RCC 7860 (cell line): ENCODE measurements at places on chromosomes 16 and 17.

DNA sequence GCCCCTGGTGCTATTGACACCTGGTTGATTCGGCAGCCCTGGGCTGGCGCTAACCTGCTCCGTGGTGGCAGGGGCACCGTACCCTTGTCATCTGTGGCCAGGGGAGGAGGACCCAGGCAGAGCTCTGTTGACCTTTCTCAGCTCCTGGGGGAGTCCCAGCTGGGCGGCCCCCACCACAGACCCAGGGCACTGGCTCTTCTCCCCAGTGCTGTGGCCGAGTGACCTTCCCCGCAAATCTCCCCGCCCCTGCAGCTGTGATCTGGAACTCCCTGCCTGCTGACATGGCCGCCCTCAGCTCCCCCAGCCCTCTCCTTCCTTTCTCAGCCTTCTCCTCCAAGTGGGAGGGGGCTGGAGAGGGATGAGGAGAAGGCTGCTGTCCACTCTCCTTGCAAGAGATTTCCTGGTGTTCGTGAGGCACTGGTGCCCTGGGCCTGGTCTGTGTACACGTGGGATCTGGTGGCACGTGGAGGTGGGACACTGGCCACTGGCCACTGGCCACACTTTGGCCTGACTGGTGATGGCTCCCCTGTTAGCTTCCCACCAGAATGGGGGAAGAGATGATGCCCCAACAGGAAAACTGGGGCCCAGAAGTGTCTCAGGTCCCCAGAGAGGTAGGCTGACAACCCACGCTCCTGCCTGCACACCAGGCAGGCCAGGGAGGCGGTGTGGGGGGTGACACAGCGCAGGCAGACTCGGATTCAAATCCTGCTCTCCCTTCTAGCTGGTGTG is 8.2 kb downstream of the FMNL1 start:
- DNase-seq: no peak

GRCh38 chr17:47907932-47908562 is 12.0 kb downstream of the SP2 start:
- no peak for DNase-seq

- DNase-seq: peak; percentile 33
Observed at GRCh38 chr16:46947900-46948547, 25.4 kb downstream of the DNAJA2 start.

DNA sequence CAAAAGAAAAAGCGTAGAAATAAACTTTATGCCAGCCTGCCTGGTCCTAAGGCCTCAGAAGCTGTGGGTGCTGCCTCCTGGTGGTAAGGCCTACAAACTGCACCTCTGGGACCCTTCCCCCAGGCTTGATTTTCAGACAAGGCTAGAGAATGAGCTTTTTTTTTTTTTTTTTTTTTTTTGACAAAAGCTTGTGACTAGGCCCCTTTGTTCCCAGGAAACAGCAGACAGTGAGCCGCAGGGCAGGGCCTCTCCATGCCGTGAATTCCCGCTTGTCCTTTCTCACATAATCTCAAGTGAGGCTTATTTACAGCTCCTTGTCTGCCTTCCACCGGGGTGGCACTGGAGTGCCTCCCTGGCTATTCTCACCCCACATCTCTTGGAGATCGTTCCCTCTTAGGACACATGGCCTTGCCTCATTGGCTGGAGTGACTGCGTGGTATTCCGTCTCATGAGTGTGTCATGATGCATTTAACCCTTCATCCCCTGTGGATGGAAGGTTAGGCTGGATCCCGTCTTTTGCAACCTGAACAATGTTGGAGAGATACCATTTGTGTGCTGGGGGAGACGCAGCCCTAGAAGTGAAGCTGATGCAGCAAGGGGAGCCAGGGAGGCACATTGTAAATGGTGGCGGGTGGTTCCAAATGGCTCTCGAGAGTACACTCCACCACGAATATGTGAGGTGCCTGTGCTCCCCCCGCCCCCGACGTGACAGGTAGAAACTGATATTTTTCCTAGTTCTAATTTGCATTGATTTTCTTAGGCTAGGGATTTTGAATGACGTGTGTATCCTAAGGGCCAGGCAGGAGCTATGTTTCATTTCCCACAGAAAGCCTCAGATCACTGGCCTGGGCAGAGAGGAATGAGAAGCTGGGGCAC is 49.6 kb downstream of the USP22 start:
- peak; percentile 21 for DNase-seq

DNA sequence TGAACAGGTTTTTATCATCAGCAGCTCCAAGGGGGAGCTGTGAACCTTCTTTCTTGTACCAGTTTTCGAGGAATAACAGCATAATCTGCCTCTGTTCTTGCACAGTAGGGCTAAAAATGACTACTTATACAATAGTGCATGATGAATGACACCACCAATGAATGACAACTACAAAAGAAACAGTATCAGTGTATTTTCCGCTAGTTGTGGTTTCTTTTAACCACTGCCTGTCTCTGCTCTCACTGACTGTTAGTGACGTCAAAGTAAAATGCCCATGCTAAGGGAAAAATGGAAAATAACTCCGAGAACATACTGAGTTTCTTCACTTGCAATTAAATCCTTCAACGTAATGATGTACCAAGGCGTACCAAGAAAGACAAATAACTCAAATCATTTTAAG is 294.9 kb downstream of the MAP2K6 start:
- no peak for DNase-seq

- DNase-seq: no peak
Observed at GRCh38 chr16:52465711-52466267, 81.2 kb downstream of the TOX3 start.

DNA sequence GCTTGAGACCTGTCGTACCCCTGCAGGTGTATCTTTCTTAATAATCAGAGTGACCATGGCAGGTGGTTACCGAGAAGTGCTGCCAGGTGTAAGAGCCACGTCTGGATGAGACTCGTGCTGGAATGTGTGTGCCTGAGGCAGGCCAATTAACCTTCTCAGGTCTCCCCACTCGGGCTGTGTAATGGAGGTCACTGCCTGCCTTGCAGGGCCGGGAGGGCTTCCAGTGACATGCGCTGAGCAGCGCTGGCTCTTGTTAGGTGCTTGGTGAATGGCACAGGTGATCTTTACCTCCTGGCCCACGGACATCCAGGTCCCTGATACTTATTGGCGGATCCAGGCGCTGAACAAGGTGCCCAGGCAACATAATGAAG is 4.6 kb upstream of the GSE1 start:
- no peak for DNase-seq

GRCh38 chr17:46078675-46079074 is 79.6 kb downstream of the STH start:
- DNase-seq: no peak

- no peak for DNase-seq
Observed at GRCh38 chr16:68492543-68493411, 44.5 kb upstream of the SMPD3 start.

DNA sequence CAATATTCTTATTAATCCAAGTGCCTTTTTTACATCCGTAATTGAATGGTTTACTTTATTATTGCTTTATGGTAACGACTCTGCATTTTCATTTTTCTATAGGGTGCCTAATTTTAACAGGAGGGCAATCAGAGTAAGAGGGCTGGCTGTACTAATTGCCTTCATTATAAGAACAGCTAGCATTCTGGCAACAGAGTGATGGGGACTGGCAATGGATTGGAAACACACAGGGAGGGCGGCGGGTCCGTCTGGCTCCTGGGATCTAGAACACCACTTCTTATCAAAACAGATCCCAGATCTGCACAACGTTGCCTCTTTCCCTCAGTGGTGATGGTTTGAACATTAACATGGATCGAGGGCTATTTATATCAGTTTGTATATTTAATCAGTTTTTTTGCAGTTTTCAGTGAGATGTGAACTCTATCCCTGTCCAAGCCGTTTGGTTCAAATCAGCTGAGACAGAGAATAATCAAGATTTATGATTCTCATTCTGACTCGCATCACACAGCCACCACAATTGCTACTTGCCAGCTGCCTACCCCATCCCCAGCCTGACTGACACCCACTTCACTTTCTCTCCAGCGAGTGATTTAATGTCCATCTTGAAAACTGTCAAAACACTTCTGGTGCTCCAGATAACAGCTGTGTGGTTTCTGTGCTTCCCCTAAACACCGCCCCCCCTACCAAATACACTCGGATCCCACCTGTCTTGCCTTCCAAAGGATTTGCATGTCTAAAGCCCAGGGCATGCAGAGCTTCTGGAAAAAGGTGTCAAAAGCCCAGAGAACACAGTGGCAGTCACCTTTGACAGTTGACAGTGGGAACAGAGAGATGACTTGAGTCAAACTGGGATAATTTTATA is 327.9 kb downstream of the HS3ST4 start:
- DNase-seq: no peak

- DNase-seq: no peak
Observed at GRCh38 chr16:88617268-88618031, 20.9 kb upstream of the IL17C start.

DNA sequence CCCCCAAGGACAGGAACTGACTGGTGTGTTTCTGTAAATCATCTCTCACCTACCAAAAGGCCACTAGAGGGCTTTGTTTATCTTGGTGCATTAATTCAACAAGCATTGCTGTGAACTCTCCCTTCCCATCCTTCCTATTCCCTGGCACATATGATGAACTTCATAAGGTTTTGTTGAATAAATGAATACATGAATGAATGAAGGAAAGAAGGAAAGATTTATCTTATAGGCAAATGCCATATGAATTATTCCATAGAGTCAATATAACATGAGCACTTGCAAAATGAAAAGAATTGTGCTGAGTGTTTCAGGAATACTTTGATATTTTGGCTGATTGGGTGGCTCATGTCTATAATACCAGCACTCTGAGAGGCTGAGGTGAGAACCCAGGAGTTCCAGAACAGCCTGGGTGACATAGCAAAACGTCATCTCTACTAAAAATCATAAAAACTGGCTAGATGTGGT is 4.3 kb downstream of the SPDYE4 start:
- no peak for DNase-seq

DNA sequence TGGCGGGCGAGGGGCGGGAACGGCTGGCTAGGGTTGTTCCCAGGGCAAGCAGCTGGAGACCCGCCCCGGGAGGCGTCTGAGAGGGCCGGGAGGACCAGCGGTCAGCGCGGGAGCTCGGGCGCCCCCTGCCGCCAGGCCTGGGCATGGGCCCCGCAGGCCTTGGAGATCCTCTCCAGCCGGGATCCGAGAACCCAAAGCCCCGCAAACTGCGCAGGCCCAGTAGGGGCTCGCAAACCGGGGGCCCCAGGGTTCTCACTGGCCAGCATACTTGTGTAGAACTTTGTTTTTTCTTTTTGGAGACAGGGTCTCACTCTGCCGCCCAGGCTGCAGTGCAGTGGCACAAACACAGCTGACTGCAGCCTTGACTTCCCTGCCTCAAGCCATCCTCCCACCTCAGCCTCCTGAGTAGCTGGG is 20.8 kb upstream of the ZNF423 start:
- no peak for DNase-seq

- DNase-seq: no peak
Observed at GRCh38 chr17:49707246-49707607, 537 bp downstream of the SLC35B1 start.

DNA sequence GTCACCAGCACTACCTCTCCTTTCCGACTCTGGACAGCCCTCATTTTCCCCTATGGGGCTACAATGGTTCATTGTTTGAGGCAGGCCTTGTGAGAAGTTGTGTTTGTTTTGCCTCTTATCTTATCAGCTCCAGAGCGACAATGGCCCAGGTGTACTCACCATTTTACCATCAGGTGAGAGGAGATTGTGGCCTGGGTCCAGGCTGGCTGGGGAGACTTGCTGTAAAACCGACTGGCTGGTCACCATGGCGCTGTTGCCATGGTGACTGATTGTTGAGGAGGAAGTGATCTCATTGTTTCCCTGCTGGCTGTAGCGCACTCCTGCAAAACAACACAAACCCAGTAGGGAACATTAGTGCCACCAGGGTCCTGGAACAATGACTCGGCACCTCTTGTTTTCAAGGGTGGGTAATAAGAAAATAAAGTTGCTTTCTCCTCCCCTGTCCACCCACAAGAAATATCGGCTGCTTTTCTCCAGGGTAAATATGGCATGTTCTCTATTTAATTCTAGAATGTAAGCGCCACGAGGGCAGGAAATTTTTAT is 34.4 kb downstream of the HNF1B start:
- DNase-seq: peak; percentile 65

- no peak for DNase-seq
Observed at GRCh38 chr17:34173241-34173640, 81.8 kb upstream of the CCL2 start.

DNA sequence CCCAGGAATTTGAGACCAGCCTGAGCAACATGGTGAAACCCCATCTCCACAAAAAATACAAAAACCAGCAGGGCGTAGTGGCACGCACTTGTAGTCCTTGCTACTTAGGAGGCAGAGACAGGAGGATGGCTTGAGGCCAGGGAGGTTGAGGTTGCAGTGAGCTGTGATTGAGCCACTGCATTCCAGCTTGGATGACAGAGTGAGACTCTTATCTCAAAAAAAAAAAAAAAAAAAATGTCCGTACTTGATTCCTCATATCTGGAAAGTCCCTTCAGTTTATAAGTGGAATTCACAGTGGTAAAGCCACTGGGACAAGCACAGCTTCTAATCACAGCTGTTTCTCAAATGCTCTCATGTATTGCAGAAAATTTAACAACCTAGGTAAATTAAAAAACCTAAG is 78.6 kb upstream of the CREBBP start:
- peak; percentile 94 for DNase-seq

GRCh38 chr16:15829460-15829859 is 27.4 kb downstream of the MYH11 start:
- no peak for DNase-seq

DNA sequence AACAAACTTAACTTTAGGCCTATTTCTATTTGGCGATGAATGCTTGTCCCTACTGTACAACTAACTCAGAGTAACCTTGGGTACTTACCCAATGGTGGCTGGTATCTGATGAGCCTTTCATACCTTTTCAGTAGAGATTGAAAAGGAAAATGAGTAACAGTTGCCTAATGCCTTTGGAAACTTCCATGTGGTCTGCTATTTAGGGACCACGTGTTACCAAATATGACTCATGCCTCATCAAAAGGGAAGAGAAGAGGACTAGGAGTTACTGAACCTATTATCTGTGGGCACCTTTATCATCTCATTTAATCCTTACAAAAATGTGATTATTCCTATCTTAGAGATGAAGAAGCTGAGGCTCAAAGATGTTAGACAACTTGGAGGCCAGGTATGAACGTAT is 8.1 kb downstream of the MYOCD start:
- no peak for DNase-seq

GRCh38 chr16:9091867-9092281 is 430 bp downstream of the HAPSTR1 start:
- DNase-seq: no peak

DNA sequence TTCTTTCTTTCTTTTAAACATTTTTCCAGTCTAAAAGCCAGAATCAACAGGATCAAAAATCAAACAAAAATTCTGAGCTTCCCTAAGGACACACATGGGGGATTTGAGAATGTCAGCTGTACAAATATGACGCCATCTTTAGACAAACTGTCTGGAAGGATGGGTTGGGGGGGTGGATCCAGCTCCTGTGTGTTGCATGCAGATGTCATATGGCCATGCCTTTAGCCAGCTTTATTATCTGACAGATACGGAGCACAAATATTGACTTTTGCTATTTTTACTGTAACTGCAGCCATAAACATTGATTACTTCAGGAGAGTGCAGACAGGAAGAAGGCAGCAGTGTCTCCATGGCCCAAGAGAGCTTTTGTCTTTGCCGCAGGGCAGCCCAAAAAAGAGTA is 279.4 kb upstream of the ELAC2 start:
- DNase-seq: no peak

- no peak for DNase-seq
Observed at GRCh38 chr17:69978056-69978646, 96.9 kb upstream of the KCNJ16 start.
